ENCODE measurements at places on chromosomes 5 and 9.

GRCh38 chr5:136046246-136046645, 17.5 kb downstream of the TGFBI start:
- no peak for DNase-seq

DNA sequence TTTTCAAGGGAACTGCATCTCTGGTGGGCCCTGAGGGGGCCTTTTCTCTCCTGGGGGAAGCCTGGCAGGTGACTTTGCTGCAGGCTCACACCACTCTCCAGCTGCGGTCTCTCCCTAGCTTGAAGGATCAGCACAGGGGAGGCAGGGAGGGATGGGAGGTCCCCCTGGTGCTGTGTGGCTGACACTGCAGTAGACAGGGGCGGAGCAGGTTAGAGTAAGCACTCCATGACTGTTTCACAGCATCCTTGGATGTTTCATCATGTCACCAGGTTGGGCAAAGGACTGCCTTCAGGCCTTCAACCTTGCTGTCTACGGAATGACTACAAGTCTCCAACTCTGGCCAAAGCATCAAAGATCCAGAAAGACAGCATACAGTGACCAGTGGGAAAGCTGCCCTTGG, 470.7 kb downstream of the CDK5RAP2 start:
- no peak for DNase-seq

DNA sequence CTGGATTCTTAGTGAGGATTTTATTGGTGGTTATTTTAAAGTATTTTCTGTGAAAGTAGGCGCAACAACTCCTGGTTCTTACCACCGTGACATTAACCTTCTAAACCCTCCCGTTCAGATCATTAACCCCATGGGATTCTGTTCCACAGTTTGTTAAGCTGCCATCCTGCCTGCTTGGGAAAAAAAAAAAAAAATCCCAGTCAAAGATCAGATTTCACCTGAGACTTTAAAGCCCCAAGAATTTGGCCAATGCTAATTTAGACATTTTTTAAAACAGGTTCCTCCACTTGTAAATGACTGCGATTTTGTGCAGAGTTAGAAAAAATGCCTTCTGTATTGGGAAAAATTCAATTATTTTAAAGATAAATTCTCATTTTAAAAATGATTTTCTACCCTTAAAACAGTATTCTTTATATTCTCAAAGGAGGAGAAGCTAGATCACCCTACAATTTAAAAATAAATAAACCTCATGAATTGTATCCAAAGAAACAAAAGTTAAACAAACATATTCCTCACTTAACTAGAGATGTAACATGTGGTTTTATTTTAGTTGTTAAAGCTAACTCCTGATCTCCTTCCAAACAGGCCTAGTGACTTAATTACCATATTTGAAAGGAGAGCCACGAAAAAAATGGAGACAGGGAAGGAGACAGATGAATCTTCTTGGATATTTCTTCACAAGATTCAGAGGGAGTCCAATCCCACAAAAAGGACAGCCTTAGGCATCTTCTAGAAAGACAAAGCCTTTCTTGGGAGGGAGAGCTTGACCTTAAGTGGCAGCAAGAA, 93.1 kb upstream of the IFNK start:
- DNase-seq, result no peak

- DNase-seq, result no peak
Measured at GRCh38 chr9:35487081-35487480, 2.8 kb upstream of the RUSC2 start.

DNA sequence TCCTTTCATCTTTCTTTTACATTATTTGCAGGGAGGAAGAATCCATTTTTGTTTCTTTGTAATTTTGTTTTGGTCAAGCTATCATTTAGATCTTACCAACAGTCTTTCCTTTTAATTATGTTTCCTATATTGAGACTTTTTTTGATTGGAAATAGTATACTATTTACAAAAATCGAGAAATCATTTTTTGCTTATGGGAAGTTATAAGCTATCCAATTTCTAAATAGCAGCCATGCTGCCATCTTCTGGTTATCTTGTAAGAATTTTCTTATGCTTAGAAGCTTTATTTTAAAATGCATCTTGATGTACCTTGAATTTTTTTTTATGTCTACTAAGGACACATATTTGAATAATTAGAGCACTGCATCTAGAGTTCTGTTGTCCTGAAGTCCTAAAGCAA, 821.2 kb downstream of the PTPRD start:
- DNase-seq, result no peak

Measured in activated CD8-positive, alpha-beta memory T cell treated with anti-CD3 and anti-CD28 coated beads, Interleukin-2, amount 10 ng/mL, durations not matched to agents 7 days and 5 days (primary cell).